Lung microvascular endothelial cell (primary cell): ENCODE measurements at places on chromosomes 4 and X. TPM values are rescaled to one million over a fixed set of nuclear protein-coding genes. Genes with fewer than 3 reads are reported as not detected.

Gene USP26
- total RNA-seq = not detected in 2 replicates

Gene FAM47A
- total RNA-seq = not detected in 2 replicates

Gene LGI2
- not detected in 2 replicates for total RNA-seq

Gene RTL9
- total RNA-seq = not detected in 2 replicates

Gene RUFY3
- total RNA-seq = 21.8 and 30.2 TPM in 2 replicates

Gene IKBKG
- 9.2 and 11.7 TPM in 2 replicates for total RNA-seq

Gene HSFX2
- 0.22 and 0.40 TPM in 2 replicates for total RNA-seq
